ENCODE measurements at places on chromosomes 2 and 18.

DNA sequence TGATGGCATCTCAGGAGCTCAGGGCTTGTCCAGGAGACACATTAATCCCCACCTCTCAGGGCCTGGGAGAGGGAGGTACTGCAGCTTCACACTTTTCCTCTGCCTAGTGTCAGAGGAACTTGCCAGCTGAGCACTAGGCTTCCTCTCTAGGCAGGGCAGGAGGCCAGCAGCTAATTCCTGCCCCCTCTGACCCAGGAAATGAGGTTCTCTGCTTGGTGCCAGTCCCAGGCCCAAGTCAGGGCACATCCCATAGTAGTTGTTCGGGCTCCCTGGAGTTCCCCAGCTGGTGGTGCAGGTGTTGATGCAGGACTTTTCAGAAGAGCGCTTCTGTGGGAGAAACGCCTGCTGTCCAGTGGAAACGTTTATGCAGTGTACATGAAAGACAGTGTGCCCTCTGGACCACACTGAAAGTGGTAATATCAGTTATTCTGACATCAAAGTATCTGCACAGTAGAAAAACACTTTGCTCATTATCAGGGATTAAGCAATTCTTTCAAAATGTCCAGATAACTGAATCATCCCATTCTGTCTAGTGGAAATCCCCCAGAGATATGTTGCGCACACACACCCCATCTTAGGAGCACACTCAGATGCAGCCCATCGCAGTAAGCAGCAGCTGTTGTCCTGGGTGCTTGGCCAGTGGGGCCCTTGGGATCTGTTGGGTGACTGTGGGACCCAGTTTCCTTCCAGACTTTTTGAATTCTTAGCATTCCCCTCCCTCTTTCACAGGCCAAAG, 17.8 kb upstream of the SCLY start:
- DNase-seq = no peak

DNA sequence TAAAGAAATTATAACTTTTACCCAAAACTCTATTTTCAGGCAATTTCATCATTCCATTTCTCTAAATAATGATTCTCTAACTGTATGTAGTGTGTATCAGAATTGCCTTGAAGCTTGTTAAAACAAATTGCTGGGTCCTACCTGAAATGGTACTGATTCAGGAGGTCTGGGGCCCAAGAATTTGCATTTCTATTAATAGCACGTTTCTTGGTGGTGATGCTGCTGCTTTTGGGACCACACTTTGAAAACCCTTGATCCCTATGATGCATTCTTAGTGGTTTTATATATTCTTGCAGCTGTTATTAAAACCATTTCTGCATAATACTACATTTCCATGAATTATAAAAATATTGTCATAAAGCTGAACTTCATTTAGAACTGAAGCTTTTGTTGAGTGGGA, 140.7 kb downstream of the NCK2 start:
- DNase-seq = no peak

- no peak for DNase-seq
Measured at GRCh38 chr18:24702001-24702515, 241.6 kb downstream of the HRH4 start.

- peak; percentile 47 for DNase-seq
Measured at GRCh38 chr2:127700527-127701192, 637 bp upstream of the SFT2D3 start.

DNA sequence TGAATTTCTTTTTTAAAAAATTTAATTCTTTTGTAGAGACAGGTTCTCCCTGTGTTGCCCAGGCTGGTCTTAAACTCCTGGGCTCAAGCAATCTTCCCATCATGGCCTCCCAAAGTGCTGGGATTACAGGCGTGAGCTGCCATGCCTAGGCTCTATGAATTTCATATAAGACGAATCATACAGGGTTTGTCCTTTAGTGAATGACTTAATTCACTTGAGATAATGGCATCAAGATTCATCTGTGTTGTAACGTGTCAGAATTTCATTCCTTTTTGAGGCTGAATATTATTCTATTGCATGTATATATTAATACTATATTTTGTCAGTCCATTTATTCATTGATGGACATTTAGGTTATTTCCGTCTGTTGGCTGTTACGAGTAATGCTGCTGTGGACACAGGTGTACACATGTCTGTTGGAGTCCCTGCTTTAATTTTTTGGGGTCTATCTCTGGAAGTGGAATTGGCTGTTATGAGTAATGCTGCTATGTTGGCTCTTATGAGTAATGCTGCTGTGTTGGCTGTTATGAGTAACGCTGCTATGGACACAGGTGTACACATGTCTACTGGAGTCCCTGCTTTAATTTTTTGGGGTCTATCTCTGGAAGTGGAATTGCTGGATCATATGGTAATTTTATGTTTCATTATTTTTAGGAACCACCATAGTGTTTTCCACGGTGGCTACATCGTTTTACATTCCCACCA, 210.6 kb downstream of the CAMKMT start:
- no peak for DNase-seq

GRCh38 chr2:62685256-62685655, 20.3 kb upstream of the EHBP1 start:
- no peak for DNase-seq

GRCh38 chr2:10538224-10538894, 90.2 kb upstream of the ODC1 start:
- peak; percentile 34 for DNase-seq

DNA sequence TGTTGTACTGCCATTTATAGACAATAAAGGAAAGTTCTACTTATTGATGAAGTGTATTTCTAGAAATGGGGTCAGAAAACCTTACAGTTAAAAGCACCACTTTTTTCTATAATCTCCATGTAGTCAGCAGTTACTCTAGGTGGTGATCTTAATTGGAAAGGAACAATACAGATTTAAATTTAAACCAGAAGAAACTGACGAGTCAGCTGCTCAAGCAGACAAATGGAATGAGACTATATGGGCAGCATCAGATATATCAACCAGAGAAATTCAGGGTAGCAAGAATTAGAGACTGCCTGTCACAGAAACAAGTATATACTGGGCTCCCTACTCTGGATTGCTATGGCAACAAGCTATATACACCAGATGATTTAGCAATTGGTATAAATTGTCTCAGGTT, 99.6 kb upstream of the SCG2 start:
- DNase-seq = no peak

DNA sequence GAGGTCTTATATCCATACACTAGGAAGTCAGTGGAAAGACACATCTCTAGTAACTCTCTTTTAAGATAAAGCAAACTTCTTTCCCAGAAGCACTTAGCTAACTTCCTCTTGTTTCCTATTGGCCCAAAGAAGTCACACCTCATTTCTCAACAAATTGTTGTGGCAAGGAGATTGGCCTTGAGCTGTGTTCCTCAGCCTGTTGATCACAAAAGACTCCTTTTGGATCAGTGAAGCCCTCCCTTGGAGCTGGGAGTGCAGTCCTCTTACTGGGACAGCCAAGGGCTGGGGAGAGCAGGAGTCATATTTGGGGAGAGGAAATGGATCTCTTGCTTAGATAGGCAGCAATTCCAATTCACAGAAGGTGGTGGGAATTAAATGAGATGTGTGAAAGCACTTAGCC, 51.2 kb upstream of the DAPL1 start:
- no peak for DNase-seq

GRCh38 chr2:38099099-38100028, 23.4 kb upstream of the CYP1B1 start:
- DNase-seq = no peak

DNA sequence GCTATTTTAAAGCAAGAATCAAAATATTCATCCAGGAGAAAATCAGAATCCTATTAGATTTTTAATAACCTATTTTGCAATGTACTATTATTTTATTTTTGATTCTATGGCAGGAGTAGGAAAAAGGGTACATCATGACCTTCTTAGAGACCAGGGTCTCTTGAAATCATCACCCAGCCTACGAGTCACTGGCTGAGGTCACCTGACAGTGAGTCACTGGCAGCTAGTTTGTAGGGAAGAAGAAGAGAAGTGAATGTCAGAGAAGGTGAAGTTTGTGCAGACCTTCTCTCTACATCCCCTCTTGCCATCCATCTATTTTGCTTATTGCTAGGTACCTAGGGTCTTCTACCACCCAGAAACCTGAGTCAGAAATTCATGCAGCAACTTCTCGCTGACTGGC, 144.2 kb downstream of the ALK start:
- DNase-seq = no peak

- DNase-seq = no peak
Measured at GRCh38 chr18:5052491-5052890, 144.6 kb downstream of the AKAIN1 start.

Data from activated CD4-positive, alpha-beta T cell treated with anti-CD3 and anti-CD28 coated beads for 36 hours (primary cell).